ENCODE measurements at places on chromosomes 6 and 20.

DNA sequence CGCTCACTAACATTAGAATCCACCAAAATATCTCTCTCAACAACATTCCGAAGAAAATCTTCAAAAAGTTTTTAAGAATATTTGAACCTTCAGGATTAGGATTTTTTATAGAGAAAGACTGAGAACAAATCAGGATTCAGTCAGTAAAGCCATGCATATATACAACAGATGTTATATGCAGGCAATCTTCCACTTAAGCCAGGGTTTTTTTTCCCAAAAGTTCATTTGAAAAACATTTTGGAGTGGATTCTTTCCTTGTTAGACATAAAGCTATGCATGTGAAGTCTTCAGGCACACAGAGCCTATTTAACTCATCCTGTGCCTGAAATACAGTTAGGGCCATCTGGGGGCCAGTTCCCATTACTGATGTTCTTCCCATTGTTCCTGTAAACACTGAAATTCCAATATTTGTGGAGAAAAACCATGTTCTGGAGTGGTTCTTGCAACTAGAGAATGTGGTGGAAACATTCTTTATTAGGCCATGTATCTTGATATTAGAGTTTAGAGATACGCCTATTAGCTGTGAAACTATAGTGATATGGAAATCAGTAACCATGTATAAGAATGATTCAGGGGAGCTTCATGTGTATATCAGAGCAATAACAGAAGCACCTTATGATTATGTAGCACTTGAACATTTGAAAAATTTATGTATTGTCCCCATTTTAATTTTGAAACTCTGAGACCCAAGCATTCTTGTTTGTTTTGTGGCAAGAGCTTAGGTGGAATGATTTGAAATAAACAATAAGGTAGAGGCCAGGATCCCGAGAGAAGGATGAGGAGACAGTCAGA is 61.7 kb downstream of the PLEKHG1 start:
- no peak for DNase-seq

- DNase-seq, result no peak
Observed at GRCh38 chr6:129102741-129103140, 219.8 kb downstream of the LAMA2 start.

DNA sequence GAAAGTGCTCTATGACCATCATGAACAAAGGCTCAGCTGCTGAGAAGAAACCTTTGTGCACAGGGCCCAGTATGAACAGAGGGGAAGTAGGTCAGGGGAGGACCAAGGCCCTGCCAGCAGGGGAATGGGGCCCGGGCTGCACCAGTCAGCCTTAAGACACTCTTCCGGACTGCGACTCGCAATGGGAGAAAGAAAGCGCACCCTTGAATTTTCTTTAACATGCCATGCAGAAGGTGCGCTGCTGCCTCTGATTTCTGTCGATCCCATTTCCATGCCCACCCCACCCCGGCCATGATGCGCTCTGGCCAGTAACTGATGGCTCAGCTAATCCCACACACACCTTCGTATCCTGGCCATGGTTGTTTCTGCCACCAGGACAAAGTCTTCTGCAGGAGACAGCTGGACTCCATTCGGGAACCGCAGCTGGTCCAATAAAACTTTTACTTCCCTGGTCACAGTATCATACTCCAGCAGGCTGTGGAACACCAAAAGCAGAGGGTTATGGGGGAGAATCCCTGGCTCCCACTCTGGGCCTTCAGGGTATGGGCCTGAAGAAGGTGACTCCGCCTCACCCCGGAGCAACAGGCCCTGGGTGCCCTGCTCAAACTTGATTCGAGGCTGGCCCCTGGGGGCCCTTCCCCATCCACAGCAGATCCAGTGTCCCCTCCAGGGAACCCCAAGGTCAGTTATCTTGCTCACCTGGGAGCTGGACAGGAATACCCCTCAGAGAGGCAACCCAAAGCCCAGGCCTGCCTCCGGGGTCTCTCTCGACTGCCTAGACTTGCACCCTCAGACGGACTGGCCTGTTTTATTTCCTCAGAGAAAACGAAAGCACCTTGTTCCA is 20.3 kb downstream of the CST7 start:
- no peak for DNase-seq

- DNase-seq, result no peak
Observed at GRCh38 chr6:139251045-139251690, 40.6 kb downstream of the TXLNB start.

DNA sequence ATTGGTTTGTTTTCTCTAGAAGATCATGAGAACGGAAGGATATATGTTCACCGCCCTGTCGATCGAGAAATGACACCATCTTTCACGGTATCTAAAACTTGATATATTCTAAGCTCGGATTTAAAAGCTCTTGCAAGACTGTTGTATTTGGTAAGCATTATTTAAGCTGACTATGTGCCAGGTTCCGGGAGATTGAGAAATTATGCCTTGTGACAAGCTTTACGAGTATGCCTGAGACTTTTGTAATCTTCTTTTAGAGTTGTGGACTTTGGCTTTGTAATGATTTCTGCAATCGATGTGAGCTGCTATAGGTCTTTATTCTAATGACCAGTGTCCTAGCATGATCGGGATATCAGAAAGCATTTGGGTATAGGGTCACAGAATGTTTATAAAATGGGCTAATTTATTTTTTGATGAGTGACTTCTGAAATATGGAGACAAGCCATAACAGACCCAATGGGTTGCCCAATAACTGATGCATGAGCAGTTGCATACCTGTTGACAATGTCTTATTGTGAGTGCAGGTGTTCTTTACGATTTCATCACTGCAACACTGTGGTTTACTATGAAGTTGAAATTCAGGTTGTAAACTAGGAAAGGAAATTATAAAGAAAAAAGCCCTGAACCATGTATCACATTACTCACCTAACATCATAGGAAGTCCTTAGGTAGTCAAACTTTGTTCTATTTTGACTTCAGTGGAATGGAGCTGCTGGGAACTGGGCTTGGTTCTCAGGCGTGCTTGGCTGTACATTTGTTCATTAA is 14.0 kb downstream of the CDH26 start:
- DNase-seq, result no peak

GRCh38 chr20:14334306-14334930 is 3.0 kb downstream of the FLRT3 start:
- no peak for DNase-seq

DNA sequence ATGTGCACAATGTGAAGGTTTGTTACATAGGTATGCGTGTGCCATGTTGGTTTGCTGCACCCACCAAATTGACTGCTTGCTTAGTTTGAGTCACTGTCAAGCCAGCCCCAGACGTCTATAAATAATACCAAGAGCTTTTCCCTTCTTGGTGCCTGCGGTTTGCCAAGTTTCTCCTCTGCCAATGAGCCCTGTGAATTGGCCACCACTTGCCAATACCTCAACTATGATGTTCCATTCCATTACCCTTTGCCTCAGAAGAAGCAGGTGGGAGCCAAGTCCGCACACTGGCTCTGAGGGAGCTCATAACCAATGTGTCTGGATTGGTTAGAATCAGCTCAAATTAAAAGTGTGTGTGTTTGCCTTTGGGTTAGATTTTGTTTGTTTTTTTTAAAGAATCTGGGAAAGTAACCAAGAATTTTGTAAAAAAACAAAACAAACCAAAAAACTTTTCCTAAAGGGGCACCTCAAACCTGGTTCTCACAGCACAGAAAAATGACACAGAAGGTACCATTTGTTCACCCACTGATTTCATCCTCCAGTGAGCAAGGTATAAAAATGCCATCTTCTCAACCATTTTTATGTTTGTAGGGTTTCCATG is 244.7 kb upstream of the PRND start:
- DNase-seq, result no peak

- DNase-seq, result no peak
Observed at GRCh38 chr6:42404484-42404883, 47.2 kb downstream of the TRERF1 start.

DNA sequence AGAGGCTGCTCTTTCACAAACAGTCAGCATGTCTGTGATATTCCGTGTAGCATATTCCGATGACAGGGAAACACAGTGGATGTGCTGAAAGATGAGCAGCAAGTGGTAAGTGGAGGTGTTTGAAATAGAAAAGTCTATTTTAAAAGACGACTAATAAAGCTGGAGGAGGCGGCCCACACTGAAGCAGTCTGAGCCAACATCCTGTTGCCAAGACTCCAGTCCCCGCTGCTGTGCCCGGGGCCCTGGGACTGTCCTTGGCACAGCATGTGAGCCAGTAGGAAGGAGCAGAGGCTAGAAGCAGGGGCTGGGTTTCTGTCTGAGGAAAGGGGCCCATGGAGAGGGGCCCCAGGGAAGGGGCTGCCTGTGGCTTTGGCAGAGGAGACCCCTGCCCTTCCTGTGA is 351.5 kb upstream of the CHD6 start:
- no peak for DNase-seq

DNA sequence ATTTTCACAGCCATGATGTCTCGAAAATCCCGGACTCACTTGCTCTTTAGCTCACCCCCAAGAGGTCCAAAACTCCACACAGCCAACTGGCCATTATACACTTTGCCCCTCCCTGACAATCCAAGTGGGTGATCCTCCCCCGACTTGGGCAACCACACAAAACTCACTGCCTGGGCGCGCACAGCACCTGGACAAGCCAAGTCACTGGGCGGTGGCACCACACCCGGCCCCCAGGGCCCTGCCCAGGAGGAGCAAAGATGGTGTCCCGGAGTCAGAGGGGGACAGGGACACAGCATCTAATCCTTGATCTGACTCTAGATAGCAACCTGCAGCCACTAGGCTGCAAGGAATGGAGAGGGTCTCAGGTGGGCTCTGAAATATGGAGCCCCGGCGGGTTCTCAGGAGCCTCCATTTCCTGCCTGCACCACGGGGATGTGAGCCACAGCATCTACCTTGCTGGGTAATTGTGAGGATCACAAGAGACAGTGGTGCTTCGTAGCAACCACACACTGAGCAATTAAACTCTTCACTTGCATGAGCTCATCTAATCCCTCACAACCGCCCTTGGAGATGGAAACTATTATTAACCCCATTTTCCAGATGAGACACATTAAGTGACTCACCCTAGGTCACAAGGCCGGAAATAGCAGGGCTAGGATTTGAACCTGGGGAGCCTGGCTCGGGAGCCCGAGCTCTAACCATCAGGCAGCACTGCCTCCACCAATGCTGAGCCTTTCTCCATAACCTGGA is 66.6 kb downstream of the BMP7 start:
- no peak for DNase-seq

- DNase-seq, result no peak
Observed at GRCh38 chr20:1507276-1507675, 16.1 kb upstream of the SIRPB2 start.

DNA sequence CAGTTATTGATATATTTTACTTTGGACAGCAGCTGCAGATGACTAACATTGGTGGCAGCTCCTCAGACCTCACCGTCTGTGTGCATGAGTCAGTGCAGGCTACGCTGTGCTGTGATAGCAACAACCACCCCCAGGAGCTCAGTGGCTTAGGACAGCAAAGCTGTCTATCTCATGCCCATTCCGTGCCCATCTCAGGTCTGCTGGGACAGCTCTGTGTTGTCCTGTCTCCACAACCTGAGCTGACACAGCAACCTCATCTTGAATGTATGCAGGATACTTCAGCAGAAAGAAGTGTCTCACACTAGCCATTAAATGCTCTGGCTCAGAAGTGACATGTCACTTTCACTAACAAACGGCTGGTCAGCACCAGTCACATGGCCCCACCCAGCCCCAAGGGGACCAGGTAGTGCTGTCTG is 47.7 kb downstream of the BANF2 start:
- no peak for DNase-seq

DNA sequence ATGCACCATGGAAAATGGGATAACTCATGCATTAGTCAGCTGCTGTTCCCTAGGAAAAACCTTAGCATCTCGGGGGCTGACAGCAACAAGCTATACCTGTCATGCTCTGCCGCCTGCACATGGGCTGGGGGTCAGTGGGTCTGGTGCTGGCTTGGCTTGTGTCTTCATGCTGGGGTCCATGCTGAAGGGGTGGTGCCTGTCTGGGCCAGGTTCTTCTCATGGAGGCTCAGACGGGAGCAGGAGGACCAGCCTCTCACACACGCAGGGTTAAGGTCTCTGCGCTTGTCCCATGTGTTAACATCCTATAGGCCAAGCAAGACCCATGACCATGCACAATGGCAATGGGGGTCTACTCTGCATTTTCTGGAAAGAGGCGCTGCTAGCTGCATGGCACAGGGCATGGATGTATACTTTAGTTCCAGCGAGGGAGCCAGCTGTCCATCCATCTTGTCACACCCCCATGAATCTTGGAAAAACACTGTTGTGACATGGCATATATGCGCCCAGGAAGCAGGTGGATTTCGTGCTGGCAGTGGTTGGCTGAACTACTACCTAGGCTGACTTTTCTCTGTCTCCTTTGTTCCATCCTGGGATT is 24.6 kb upstream of the CST3 start:
- no peak for DNase-seq

DNA sequence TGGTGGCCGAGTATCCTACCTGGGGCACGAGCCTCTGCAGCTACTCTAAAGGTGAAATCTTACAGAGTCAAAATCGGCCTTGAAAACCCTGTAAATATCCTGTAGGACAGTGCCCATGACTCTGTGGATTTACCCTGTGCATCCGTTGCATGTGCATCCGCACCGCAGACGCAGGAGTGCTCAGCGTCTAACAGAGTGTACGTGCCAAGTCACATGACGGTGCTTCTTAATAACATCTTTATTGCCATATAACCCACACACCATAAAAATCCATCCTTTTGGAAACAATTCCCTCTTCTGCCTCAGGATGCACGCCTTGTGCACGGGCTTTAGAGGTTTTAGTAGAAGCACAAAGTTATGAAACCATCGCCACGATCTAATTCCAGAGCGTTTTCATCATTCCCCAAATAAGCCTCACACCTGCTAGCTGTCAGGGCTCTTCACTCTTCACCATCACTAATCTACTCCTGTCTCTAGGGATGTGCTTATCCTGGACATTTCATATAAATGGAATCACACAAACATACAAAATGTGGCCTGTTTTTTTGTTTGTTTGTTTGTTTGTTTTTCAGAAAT is 384.5 kb upstream of the SULF2 start:
- DNase-seq, result no peak

DNA sequence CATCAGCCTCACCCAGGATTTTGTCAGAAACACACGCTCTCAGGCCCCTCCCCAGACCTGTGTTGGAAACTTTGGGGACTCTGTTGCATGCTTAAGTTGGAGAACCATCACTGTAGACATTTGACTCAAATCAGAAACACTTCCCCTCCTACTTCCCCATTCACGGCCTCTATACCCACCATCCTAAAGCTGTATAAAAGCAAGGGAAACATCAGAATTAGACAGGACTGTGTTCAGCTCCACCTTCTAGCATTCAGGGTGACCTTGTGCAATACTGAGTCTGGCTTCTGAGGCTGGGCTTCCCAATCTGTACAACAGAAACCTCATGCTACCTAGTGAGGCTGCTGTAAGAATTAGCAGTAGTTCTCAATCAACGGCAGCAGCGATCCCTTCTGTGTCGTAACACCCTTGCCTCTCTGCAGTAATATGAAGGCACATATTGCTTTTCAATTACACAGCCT is 252.3 kb downstream of the LY86 start:
- no peak for DNase-seq

Data from stimulated activated CD8-positive, alpha-beta memory T cell treated with anti-CD3 and anti-CD28 coated beads, Interleukin-7, amount 100 ng/mL, for 48 hours (primary cell).